ENCODE measurements at places on chromosomes 4 and X. TPM values are rescaled to one million over a fixed set of nuclear protein-coding genes. Genes with fewer than 3 reads are reported as not detected.

Gene GK
- 2.4 TPM for total RNA-seq

Gene NHS
- 5.3 TPM for total RNA-seq

Gene PF4V1
- not detected for total RNA-seq

Gene POU3F4
- not detected for total RNA-seq

Gene CHST7
- 54.6 TPM for total RNA-seq

Gene FGF13
- 42.6 TPM for total RNA-seq

Gene SCFD2
- total RNA-seq: 13.6 TPM

GRCh38 chrX:130053236-130053635, 57.1 kb downstream of the ELF4 start:
- no peak overlapping the region for H3K4me3 ChIP-seq
- no peak for DNase-seq
- peaks cover 7% of the 10 kb centered on the region for H3K4me1 ChIP-seq

GRCh38 chr4:158033416-158034120, 139.3 kb downstream of the GASK1B start:
- H3K36me3 ChIP-seq: peaks cover 3% of the 10 kb centered on the region
- H3K4me3 ChIP-seq: no peak overlapping the region
- no peak for DNase-seq

- H3K27me3 ChIP-seq: peaks cover 8% of the 10 kb centered on the region
- H3K4me3 ChIP-seq: no peak overlapping the region
- no peak for DNase-seq
- peaks cover 6% of the 10 kb centered on the region for H3K36me3 ChIP-seq
- peaks cover 11% of the 10 kb centered on the region for H3K4me1 ChIP-seq
Measured at GRCh38 chrX:153465691-153466380, 4.5 kb downstream of the HAUS7 start.

- DNase-seq: no peak
- H3K36me3 ChIP-seq: peaks cover 3% of the 10 kb centered on the region
- peaks cover 6% of the 10 kb centered on the region for H3K27me3 ChIP-seq
- H3K27ac ChIP-seq: no peak overlapping the region
- no peak overlapping the region for H3K4me3 ChIP-seq
Measured at GRCh38 chrX:68665502-68665901, 18.0 kb downstream of the STARD8 start.

GRCh38 chr4:67160394-67160793, 384.9 kb downstream of the CENPC start:
- H3K4me3 ChIP-seq: no peak overlapping the region
- no peaks in the 10 kb centered on the region for H3K4me1 ChIP-seq
- H3K27ac ChIP-seq: no peak overlapping the region
- H3K36me3 ChIP-seq: no peaks in the 10 kb centered on the region
- DNase-seq: no peak

GRCh38 chrX:154515090-154515965, 704 bp downstream of the FAM3A start:
- DNase-seq: no peak
- H3K27me3 ChIP-seq: no peaks in the 10 kb centered on the region
- no peak overlapping the region for H3K27ac ChIP-seq
- H3K36me3 ChIP-seq: no peaks in the 10 kb centered on the region

DNA sequence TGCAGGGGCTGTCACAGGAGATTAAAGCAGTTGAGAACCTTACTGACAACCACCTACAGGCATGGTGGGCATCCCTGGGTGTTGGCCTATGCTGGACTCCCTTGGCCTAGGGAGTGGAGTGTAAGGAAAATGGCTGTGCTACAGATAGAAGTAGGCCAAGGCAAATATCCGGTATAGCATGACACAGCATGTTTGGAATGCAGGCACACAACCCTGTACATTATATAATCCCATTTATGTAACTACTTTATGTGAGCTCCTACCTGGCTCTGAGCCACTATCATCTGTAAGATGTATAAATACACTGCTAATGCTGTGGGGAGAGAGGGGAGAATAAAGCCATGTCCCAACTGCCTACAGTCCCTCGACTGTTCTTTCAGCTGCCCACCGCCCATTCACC, 38.7 kb upstream of the KCTD8 start:
- H3K4me3 ChIP-seq: no peak overlapping the region
- H3K4me1 ChIP-seq: no peaks in the 10 kb centered on the region
- peaks cover 2% of the 10 kb centered on the region for H3K27me3 ChIP-seq
- H3K36me3 ChIP-seq: no peaks in the 10 kb centered on the region

DNA sequence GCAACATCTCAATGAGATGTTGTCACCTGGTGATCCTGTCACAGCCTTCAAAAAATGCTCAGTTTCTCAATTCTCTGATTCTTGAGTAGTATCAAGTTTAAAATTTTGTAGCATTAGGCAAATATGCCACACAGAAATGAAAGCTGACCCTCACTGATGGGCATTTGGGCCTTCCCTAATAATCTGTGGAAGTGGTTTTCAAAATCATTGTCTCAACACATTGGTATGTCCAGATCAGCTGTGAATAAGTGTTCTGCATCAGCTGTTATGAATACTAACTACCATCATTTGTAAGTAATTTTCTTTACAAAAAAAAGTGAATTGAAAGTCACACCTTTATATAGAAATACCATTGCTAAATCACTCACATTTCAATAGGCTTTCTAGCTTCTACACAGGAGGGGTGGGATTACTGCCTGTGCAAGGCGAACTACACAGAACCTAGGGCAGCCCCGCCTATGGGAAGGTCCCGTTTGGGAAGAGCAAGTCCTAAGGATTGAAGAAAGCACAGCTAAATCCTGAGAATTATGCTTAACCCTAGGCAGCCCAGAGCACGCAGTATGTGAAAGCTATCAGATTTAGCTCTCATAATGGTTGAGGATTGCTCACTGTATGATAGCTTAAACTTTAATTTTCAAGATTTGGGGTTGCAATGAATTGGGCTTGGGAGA, 73.4 kb downstream of the GPC3 start:
- H3K4me1 ChIP-seq: no peaks in the 10 kb centered on the region
- no peak overlapping the region for H3K4me3 ChIP-seq
- no peaks in the 10 kb centered on the region for H3K27me3 ChIP-seq
- H3K27ac ChIP-seq: no peak overlapping the region

GRCh38 chr4:154928640-154929257, 147.7 kb downstream of the RBM46 start:
- peaks cover 2% of the 10 kb centered on the region for H3K27me3 ChIP-seq
- H3K36me3 ChIP-seq: no peaks in the 10 kb centered on the region
- H3K4me1 ChIP-seq: no peaks in the 10 kb centered on the region
- peak; percentile 33 for DNase-seq

DNA sequence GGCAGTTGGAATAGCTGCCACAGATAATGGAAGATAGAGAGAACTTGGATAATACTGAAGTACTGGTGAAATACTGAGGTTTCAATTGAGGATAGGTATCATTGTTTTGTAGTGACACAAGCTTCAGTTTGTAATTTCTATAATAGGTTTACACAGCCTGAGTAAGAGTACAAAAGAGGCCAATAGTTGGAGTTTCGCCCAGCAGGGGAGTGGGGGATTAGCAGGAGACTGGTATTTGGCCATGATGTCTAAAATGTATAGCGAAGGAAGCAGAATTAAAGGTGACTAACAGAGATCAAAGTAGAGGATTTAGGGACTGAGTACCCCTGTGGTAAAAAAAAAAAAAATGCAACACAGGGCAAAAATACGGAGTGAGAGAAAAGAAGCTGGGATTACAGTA, 129.5 kb downstream of the KCTD8 start:
- no peak overlapping the region for H3K4me3 ChIP-seq
- H3K4me1 ChIP-seq: no peaks in the 10 kb centered on the region
- H3K27me3 ChIP-seq: no peaks in the 10 kb centered on the region
- DNase-seq: no peak
- H3K27ac ChIP-seq: no peak overlapping the region

DNA sequence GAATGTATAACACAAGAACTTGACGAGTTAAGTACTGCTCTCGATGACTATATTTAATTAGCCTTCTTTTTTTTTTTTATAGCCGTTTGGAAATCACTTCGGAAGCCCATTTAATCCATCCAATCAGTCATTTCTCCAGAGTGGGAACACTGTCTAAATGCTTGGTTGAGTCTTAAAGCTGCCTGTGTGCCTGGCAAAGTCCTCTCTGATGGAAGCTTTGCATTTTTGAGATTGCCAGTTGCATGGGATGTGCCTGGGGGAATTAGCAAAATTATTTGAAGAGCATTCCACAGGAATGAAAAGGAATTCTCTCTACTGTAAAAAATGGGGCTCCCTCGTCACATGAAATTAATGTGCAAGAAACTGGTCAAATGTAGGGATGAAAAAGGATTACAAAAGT, 398.8 kb upstream of the RPS6KA3 start:
- DNase-seq: no peak
- no peaks in the 10 kb centered on the region for H3K36me3 ChIP-seq
- H3K27me3 ChIP-seq: no peaks in the 10 kb centered on the region
- H3K4me1 ChIP-seq: no peaks in the 10 kb centered on the region
- no peak overlapping the region for H3K4me3 ChIP-seq
- no peak overlapping the region for H3K27ac ChIP-seq

DNA sequence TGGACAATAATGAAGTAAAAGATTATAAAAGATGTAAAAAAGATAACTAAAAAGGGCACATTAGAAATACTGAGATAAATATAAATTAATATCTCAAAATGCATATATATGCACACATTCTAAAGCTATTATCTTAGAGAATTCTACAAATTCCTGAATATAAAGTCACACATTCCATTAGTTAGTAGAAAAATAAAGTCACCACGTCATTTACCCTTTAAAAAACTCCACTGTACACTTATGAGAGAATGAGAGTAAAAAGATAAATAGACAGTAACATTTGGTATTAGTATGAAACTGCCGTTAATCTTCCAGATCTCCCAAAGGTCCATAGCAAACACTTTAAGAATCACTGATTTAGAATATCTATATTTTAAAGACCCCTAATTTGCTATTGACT, 67.2 kb upstream of the IL15 start:
- H3K27me3 ChIP-seq: no peaks in the 10 kb centered on the region
- no peak for DNase-seq
- H3K4me3 ChIP-seq: no peak overlapping the region
- no peaks in the 10 kb centered on the region for H3K4me1 ChIP-seq
